Activated CD4-positive, alpha-beta T cell treated with anti-CD3 and anti-CD28 coated beads, Interleukin-2, amount 10 ng/mL, durations not matched to agents 7 days and 5 days (primary cell): ENCODE measurements at places on chromosomes 4 and X. TPM values are rescaled to one million over a fixed set of nuclear protein-coding genes. Genes with fewer than 3 reads are reported as not detected.

DNA sequence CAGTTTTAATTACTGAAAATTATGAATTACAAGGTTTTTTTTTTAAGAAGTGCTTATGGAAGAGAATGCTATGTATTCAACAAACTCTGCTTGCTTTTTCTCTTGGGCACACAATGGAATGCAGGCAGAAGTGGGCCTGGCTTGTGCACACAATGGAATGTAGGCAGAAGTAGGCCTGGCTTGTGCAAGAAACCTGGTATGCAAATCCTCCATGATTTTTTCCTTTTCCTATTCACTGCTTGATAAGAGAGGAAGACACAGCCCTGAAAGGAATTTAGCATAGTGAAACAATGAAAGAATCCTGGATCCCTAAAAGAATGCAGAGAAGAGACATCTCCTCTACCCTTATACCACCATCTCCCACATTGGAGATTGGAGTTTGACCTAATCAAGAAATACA lies 138.4 kb downstream of the COL25A1 start:
- DNase-seq, result no peak

GRCh38 chrX:3184176-3184930 lies 143.1 kb downstream of the ARSF start:
- DNase-seq, result no peak

DNA sequence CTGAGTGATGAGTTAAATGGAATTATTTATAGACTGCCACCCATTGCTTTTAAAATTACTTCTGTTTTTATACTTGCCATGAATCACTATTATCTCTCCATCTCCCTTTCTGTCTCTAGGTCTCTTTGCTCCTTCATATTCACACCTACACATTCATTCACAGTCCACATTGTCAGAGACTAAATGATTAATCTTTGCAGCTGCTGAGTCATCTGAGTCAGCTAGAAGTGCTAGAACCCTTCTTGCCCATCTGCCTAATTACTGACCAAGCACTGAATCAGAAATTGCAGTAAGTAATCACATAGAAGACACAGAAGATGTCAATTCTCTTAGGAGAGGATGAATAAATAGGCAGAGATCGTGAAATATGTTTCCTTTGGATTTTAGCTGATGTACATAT lies 31.6 kb upstream of the RPS6KA6 start:
- no peak for DNase-seq

- DNase-seq, result no peak
Observed at GRCh38 chr4:176153124-176153523, 42.3 kb downstream of the SPATA4 start.

GRCh38 chr4:86963697-86964096 lies 28.9 kb downstream of the AFF1 start:
- no peak for DNase-seq

DNA sequence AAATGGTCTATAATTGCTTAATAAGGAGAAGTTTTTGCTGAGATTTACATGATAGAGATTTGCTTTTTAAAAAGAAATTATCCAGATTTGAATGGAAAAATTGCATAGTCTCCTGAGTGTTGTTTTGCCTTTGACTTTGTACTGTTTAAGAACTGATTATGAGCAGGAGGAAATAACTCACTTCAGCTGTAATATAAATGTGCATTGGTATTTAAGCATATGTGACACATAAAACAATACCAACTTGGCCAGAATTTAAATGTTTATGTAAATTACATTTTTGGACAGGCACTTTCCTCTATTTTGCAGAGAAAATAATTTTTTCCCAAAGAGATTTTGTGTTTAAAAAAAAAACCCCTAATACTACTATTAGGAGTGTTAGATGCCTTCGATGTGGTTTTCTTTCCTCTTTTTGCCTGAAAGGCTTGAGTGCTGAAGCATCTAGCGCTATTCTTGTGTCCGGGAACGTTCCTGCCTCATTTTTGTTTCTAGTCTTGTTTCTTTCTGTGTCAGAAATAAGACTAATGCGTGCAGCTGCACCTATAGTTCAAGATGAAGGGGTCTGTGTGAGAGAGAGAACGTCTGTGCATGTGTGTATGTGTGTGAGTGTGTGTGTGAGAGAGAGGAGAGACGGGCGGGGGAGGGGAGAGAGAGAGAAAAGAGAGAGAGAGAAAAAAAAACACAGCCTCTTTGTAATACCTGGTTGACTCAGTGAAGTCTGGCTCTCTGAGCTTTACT lies 60.8 kb downstream of the TBL1X start:
- DNase-seq, result no peak

GRCh38 chr4:25901030-25901430 lies 13.0 kb upstream of the SMIM20 start:
- DNase-seq, result no peak

DNA sequence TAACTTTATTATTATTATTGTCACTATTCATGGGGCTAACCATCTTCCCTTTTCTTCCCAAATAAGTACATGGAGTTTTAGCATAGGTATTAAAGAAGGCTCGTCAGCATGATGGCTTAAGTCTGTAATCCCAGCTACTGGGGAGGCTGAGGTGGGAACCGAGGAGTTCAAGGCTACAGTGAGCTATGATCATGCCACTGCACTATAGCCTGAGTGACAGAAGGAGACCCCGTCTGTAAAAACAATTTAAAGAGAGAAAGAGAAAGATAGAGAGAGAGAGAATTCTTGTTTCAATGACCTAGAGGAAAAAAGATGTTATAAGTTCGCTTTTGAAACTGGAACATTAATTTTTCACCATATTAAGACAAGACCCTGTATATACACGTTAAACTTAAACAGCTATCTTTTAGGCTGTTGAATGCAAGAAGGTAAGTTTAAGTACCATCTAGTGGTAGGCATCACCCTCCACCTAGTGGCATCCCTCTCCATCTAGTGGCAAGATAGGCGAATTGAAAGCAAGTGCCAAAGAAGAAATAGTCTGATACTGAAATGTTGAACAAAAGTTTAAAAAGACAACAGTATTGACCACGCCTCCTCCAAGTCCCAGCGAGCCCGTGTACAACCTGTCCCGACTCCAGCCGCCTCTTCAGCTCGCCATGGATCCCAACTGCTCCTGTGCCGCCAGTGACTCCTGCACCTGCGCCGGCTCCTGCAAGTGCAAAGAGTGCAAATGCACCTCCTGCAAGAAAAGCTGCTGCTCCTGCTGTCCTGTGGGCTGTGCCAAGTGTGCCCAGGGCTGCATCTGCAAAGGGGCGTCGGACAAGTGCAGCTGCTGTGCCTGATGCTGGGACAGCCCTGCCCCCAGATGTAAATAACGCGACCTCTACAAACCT lies 26.0 kb upstream of the YTHDC1 start:
- DNase-seq, result peak; percentile 67

GAGE12C gene
- not detected for total RNA-seq

F8A2 gene
- not detected for total RNA-seq

PCDH19 gene
- not detected for total RNA-seq

ADH5 gene
- 120 TPM for total RNA-seq
